ENCODE measurements at places on chromosomes 4 and X.

GRCh38 chrX:13077168-13077567 is 32.7 kb upstream of the FAM9C start:
- peak; percentile 38 for DNase-seq

DNA sequence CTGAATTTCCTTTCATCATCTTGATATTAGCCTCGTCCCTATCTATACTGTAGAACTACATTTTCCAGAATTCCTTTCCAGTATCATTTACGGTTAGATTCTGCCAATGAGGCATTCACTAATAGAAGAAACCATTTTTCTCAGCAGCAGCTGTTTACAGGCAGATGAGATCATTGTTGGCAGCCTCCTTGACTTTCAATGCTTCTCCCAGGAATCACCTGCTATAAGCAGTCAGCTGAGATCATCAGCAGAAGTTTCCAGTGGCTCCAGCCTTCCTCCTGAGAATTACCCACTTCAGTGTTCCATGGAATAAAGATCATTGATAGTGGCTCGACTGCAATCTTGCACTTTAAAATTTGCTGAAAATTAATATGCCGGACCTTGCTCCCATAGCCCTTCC is 157.3 kb upstream of the TET2 start:
- DNase-seq = no peak

GRCh38 chrX:118497180-118497818 is 1.7 kb downstream of the DOCK11 start:
- DNase-seq = peak; percentile 54

DNA sequence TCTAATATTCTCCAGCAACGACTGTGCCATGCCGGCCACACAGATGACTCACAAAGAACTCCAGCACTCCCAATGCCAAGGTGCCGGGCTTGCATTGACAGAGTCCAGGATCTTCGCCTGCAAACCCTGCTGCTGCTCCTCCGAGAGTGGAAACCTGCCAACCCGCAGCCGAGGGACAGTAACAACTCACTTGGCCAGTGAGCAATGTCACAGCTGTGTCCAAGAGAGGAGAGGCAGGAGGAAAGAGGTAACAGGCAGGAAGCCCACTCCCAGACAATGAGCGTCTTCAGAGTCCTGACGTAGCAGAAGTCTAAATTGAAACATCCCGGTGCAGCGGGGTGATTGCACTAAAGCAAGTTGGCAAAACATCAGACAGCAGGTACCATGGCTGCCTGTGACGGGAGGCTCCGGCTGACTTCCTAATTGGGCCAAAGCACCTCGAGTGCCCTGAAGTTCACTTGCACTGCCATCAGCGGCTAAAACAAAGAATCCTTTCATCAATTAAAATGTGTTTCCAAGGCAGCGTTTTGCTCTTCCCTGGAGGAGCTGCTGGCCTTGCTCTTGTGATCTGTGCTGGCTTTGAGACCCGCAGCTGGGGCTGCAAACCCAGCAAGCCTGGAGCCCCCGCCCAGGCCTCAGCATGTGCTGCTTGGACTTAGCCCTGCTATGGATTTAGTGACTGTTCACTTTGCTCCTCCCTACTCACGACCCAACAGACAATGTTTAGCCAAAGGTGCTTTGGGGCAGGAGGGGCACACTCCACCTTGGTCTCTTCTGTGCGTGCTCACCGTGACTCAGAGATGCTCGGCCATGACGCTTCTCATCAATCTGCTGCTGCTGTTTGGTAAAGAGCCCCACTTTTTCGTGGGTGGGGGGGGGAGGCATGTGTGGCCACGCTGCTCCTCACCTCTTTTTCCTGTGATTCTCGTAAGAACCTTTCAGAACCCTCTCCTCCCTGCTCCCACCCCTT is 36.5 kb downstream of the DCTD start:
- no peak for DNase-seq

GRCh38 chrX:124488412-124489161 is 142.2 kb downstream of the SH2D1A start:
- no peak for DNase-seq

GRCh38 chrX:7083468-7084396 is 63.8 kb upstream of the STS start:
- DNase-seq = peak; percentile 63

- DNase-seq = no peak
These were observed 101.4 kb downstream of the ARHGAP10 start for GRCh38 chr4:147833254-147833653.

- peak; percentile 64 for DNase-seq
These were observed 12.8 kb upstream of the ELOVL6 start for GRCh38 chr4:110211007-110211769.

GRCh38 chr4:2135083-2135482 is 76.0 kb downstream of the NAT8L start:
- peak; percentile 8 for DNase-seq

GRCh38 chr4:123325241-123325681 is 71.3 kb upstream of the SPRY1 start:
- no peak for DNase-seq

GRCh38 chr4:67604749-67605148 is 46.2 kb downstream of the STAP1 start:
- DNase-seq = no peak

DNA sequence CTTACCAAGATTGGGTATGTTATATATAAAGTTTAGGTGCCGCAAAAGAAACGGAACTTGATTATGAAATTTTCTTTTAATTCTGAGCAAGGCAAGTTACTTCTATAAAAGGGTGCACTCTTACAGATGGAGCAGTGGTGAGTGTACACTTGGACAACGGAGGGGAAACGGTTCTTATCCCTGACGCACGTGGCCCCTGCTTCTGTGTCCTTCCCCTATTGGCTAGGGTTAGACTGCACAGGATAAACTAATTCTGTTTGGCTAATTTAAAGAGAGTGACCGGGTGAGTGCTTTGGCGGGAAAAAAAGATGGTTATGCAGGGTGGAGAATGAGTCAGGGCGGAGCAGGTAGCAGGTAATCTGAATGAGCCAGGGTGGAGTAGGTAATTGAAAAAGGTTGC is 149.5 kb downstream of the GC start:
- no peak for DNase-seq

- no peak for DNase-seq
These were observed 15.8 kb upstream of the IL21 start for GRCh38 chr4:122636697-122637096.

GRCh38 chrX:18668071-18668835 is 3.7 kb downstream of the RS1 start:
- DNase-seq = no peak

- DNase-seq = peak; percentile 54
These were observed 130.4 kb upstream of the RADX start for GRCh38 chrX:106481341-106481740.

DNA sequence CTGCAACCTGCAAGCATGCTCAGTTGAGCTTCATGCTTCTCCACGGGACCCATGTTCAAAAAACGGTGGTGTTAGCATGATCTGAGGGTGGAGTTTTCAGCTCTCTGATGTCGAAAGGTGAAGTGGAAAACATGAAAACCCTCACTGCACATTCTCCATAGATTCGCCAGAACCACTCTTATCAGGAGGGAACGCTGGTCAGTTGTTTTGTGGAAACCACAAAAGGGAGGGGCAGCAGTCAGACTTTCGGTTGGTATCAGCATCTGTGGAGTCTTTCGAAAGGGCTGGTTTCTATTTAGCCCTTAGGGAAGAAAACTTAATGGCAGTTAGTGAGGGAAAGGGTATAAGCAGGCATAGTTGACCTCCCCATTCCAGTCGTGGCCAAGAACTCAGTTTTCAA is 12.6 kb downstream of the PPA2 start:
- DNase-seq = no peak

- no peak for DNase-seq
These were observed 23.7 kb upstream of the MSANTD1 start for GRCh38 chr4:3225071-3225850.

GRCh38 chrX:30597216-30598012 is 19.8 kb upstream of the TASL start:
- DNase-seq = no peak

DNA sequence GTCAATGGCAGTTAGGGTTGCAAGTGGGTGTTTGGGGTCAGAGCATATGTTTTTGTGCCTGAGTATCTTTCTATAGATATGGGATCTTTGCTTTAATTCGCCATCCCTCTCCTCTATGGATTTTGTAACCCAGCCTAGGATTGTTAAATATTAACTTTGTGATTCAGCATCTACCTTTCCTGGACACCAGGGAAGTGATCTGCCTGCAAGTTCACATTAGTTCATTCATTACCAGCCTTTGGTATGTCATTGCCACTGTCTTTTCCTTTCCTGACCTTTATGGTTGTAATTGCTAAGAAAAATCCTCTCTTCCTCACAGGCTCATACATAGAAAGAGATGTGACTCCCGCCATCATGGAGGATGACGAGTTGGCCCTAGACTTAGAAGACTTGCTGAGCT is 73.8 kb downstream of the KIT start:
- no peak for DNase-seq

DNA sequence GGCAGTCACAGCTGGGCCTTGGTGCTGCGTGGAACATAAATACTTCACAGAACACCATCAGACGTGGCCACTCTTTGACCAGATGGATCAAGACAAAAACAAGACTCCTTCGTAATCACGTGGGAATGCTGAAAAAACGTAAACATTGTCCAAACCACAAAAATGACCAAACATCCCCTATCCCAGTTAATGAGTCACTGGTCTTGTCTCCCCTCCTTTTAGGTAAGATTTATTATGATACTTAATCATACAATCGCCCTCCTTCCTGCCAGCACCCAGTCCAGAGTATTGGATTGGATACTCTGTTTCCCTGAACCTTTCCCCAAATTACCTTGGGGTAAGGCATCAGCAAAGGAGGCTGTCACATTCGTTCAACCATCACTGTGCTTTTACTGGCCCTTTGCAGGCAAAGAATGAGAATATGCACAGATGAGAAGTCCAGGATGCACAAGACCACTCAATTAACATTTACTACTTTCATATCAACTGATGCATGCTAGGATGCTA is 601 bp upstream of the TCEANC start:
- no peak for DNase-seq

DNA sequence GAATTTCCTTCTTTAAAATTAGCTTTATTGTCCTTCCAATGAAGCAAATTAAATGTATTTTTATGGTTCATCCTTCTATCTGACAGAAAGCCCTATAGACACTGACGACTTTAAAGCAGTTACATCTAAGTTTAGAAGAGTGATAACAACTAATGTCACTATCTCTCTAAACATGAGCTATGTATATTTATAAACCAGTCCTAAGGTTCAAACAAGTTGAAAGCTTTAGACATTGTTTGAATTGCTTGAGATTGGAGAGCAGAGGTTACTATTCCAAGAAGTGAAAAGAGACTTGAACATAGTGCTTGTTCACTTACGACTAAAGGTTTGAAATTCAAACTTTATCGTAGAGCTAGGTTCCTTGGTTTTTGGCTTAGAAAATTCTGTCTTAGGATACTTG is 30.2 kb upstream of the EIF1AX start:
- no peak for DNase-seq

- no peak for DNase-seq
These were observed 96.3 kb downstream of the ANK2 start for GRCh38 chr4:113145519-113146291.

GRCh38 chrX:106042296-106042695 is 3.8 kb upstream of the SERPINA7 start:
- DNase-seq = no peak

DNA sequence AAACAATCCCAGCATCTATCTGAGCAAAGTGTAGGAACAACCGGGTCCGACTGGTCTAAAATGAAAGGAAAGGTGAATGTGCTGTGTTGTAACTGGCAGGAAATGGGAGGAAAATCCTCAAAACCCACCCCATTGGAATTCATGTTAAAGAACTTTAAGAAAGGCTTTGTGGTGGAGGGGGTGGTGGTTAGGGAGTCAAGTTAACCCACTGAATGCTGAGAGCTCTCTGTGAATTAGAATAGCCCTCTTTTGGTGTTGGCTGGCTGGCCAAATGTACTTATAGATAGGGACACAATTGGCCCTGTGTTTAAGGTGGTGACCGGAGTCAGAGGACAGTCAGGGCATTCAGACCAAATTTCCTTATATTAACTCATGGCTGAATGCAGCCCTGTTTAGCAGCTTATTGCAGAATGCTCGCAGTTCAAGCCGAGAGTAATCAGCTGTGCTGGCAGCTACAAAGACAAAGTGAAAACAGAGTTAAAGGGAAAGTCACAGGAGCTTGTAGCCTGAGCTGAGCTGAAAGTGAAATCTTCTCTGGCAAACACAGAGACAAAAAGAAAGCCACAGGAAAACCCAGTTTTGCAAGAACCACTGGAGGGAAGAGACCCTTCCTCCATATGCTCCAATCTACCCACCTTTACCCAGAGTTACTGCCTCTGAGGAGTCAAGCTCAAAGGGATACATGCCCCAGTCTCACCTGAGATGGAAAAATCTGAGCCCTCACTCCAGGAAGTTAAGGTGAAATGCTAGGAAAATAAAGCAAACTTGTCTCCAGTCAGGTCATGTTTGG is 38.5 kb upstream of the UGT2B7 start:
- no peak for DNase-seq

- DNase-seq = no peak
These were observed 58.2 kb upstream of the WDFY3 start for GRCh38 chr4:85024671-85025070.

DNA sequence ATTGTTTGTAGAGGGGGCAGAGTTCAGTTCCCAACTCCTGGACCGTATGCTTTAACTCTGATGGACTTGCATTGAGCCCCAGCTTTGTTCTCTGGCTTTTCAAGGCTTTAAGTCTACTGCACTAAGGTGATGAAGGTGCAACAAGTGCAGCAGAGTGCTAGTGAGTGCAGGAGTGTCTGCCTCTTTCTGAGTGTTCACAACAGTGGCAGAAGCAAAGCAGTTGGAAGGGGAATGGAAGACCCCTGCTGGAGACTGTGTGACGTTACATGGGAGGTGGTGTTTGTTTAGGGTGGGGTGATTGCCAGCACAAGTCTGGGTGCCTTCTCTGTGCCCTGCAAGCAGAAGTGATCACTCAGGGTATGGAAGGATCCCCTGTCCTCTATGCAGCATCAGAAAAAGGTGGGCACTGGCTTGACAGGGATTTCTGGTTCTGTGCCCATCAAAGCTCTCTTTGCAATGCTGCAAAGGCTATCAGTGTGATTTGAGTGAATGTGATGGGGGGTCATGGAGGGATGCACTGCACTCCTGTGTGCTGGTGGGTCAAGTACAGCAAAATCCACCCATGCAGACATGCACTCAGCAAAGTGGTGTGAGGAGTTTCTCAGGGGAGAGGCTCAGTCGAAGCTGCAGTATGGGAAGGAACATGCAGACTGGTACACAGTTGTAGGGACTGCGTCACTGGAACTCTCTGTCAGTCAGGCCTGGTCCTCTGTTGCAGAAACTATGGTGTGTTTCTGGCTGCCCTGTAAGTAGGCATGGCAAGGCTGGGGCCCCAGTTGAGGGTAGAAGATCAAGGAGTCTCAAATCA is 70.9 kb upstream of the UGT2B7 start:
- DNase-seq = no peak

Data from CD4-positive, alpha-beta T cell treated with Interleukin-21 for 1 hour (primary cell).